Stimulated activated CD8-positive, alpha-beta memory T cell treated with anti-CD3 and anti-CD28 coated beads, Interleukin-15, amount 100 ng/mL, for 48 hours (primary cell): ENCODE measurements at places on chromosomes 7 and 10.

- DNase-seq = no peak
These were observed 30.2 kb downstream of the CALD1 start for GRCh38 chr7:134809616-134810015.

DNA sequence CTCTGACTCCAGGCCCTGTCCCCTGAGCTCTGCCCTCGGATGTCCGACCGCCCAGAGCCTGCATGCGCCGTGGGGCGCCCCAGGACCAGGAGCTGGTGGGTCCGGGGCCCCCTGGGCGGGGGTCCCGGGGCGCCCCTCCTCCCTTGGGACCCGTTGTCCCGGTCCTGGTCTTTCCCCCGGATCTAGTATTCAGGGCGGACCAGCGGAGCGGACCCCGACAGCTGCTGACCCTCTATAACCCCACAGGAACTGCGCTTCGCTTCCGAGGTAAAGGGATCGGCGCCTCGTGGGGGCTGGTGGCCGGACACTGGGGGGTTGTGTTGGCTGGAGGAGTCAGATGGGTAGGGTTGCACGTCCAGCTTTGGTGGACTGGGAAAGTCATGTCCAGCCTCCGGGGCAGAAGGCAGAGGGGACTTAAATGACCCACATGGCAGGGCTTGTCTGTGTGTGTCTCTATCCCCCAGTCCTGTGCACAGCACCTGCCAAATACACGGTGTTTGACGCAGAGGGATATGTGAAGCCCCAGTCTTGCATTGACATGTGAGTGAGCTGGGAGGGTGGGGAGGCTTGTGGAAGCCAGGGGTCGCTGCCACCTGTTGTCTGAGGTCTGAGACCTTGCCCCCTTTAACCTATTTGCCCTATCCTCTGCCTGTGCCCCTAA, 520 bp downstream of the MOSPD3 start:
- DNase-seq = no peak

DNA sequence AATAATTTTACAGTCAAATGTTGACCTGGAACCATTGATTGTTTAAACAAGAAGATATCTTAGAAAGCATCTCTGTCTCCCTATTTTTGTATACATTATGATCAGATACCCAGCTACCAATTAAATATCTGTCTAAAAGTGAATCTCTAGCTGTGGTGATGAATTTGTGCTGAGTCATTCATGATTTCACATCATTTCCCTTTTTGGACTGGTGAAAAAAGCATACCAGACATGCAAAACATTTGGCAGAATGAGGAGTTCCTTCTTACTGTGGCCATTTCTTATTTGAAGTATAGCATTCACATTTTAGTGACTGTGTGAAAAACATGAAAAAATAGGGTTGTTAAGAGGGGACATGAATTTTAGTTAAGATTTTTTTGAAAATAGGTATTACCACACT, 98.0 kb upstream of the GATA3 start:
- no peak for DNase-seq

- DNase-seq = no peak
These were observed 34.0 kb upstream of the INSIG1 start for GRCh38 chr7:155263581-155264143.

DNA sequence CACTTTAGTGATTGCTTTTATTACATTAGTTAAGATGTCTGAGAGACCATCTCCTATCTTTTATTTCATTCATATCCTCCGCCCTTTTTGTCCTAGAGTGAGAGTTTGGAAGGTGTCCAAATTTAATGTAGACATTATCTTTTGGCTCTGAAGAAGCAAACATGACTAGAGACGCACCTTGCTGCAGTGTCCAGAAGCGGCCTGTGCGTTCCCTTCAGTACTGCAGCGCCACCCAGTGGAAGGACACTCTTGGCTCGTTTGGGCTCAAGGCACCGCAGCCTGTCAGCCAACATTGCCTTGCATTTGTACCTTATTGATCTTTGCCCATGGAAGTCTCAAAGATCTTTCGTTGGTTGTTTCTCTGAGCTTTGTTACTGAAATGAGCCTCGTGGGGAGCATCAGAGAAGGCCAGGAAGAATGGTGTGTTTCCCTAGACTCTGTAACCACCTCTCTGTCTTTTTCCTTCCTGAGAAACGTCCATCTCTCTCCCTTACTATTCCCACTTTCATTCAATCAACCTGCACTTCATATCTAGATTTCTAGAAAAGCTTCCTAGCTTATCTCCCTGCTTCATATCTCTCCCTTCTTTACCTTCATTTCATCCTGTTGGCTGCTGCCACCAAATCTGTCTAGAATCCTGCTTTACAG, 10.4 kb upstream of the CLCN1 start:
- peak; percentile 35 for DNase-seq

GRCh38 chr7:5226921-5227785, 37.1 kb downstream of the WIPI2 start:
- DNase-seq = no peak

DNA sequence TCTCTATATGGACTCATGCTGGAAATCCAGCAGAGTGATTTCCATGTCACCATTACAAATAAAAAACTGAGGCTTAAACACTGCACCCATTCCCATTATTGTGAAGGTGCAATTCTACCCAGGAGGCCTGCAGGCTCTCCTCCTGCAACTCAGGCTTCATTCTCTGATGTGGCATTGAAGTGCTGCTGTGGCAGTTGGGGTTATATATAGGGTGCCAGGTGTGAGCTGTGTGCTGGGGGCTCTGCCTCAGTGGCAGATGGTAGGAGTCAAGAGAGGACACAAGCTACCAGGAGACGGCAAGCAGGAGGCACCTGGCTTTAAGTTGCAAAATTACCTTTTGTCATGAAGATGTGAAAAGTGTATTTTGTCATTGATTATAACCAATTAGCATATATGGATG, 21.3 kb downstream of the ZNF107 start:
- no peak for DNase-seq

DNA sequence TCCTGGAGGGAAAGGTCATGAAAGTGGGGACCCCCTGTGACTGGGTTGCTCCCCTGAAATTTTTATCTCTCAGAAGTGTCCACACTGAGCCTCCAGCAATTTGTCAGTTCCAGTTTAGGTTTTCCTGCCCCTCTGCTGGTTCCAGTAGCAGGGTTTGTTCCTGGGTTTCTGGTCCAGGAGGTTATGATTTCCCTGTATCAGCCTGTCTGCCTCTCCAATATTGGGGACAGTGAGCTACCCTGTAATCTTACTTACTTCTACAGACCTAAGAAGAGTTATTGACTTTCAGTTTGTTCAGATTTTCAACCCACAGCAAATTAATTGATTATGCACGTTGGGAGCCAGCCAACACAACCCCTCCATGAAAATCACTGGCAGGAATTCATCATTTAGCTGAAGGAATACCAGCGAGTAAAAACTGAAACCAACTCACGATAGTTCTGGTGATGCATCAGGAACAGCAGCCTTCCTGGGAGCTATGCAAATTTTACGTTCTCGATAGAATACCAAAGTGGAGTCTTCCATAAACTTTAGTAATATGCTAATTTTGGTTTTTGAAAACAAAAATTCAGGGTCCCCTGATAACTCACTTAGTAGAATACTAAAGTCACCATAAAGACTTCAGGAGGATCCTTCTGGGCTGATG, 31.3 kb upstream of the IL15RA start:
- DNase-seq = no peak

GRCh38 chr7:68823996-68824780, 774.1 kb upstream of the AUTS2 start:
- DNase-seq = no peak

DNA sequence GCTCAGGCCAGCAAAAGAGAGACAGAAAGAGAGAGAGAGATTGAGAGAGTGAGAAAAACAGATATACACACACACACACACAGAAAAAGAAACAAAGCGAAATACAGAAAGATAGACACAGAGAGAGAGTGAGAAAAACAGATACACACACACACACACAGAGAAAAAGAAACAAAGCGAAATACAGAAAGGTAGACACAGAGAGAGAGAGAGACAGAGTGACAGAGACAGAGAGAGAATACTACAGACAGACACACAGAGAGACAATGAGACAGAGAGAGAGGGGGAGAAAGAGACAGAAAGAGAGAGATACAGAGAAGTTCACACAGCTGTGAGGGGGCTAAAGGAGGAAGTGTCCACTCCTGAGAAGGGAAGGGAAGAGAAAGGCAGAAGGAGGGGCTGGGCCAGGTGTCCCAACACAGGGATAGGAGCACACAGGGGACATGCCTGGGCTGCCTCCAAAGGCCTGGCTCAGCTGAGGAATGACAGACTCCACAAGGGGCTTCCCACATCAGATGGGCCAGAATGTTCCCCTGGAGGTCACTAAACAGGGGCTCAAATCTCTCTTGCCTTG, 4.3 kb downstream of the GCK start:
- no peak for DNase-seq

DNA sequence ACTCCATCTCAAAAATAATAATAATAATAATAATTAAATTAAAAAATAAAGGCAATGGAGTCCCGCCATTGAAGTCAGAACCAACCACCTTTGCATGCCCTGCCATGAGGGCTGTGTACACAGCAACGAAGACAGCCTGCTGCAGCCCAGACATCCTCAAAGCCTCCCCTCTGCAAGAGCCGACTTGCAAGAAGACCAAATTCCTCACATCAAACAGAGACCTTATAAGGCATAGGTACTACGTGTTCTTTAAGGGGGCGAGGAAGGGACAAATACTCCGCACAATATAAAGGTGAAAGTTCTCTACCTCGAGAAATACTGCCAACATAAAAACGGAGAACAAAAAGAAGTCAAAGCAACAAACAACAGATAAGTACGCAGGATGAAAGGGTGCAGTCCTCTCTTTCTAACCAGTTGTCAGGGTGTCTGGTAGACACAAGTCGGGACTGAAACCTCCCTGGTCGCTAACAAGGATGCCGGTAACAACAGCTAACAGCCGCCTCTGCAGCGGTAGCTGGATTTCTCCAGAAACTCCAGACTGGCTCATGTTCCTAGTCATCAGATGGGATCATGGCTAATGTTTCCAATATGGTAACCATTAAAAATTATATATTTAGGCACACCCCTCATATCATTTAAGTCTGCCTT, 23.6 kb downstream of the FGFR2 start:
- DNase-seq = no peak

DNA sequence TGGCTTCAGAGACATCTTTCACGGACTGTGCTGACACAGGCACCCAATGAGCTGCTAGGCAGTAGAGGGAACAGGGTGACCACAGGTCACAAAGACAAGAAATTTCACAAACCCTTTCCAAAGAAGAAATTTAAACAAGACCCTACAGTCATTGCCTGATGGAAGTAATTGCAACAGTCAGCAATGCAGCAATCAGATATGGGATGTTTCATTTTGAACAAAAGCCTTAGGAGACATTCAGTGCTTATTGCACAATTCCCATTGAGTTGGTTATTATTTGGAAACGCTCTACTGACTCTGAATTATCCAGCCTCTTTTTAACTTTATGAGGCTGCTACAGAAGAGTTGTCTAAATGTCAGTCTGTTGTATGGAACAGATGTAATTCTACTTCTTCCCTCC, 85.5 kb downstream of the ETV1 start:
- no peak for DNase-seq

DNA sequence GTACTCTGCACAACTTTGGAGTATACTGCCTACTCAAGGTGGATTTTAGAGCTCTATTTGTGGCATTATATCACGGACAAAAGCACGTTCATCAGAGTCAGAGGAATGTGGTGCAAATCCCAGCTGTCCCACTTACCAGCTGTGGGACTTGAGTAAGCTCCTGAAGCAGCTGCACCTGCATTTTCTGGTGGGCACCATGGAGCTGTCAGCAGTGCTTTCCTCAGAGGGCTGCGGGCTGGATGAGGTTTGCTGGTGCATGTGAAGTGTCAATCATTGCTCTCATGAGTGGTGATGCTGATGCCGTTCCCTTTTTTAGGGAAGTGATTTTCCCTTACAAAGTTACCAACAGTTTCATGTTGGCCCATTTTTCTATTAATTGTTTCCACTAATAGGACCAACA, 53.4 kb downstream of the EGFR start:
- DNase-seq = no peak

- DNase-seq = no peak
These were observed 845.6 kb upstream of the AUTS2 start for GRCh38 chr7:68752485-68753178.

GRCh38 chr10:120610791-120611190, 153.8 kb downstream of the PLPP4 start:
- no peak for DNase-seq

DNA sequence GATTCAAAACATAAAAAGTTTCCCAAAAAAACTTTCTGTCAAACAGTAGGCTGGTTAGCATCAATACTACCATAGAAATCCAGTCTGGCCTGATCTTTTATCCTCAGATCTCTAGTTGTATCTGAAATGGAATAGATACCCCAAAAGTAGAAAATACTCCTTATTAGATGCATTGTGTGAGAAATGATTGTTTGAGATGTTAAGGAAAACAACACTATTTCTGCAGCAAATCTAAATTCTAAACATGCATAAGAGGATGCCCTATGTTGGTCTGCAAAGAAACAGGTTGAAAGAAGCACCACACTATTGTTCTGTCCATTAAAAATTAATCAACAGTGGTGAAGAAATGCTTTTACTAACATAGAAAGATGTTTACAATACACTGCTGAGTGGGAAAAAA, 121.0 kb downstream of the NPY start:
- no peak for DNase-seq

- no peak for DNase-seq
These were observed 167.0 kb upstream of the PITRM1 start for GRCh38 chr10:3339531-3339950.

DNA sequence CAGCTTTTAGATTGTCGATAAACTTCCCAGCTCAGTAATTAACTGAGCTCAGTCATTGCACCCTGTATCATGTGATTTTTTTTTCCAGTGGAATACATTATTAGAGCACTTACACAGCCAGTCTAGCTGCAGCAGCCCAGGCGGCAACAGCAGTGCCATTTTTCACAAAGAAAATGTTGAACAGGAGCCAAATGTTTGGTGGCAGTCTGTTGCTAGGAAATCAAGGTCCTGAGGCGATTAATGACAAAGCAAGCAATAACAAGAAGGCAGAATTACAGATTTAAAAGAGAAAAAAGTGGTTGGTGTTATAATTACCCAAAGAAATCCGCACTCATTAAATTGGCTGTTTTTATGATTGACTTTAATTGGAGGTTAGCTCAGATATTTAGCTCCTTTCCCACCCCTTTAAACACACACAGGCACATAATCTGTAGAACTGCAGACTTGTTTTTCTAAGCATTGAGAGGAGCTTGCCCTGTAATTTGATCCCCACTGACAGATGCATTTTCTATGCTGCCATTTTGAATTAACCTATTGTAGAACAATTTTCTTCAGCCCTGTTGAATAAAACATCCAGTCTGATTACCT, 267.4 kb downstream of the ADK start:
- DNase-seq = no peak

DNA sequence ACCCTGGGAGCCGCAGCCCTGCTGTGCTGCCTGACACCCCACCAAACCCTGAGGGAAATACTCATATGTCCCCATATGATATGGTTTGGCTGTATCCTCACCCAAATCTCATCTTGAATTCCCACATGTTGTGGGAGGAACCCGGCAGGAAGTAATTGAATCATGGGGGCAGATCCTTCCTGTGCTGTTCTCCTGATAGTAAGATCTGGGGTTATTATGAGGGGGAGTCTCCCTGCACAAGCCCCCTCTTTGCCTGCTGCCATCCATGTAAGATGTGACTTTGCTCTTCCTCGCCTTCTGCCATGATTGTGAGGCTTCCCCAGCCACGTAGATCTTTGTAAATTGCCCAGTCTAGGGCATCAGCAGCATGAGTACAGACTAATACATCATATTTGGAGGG, 68.7 kb downstream of the RGS10 start:
- no peak for DNase-seq
